A549 treated with Hydrocortisone at 1 μM for 4 hours (cell line): ENCODE measurements at places on chromosomes 7 and 10. TPM values are rescaled to one million over a fixed set of nuclear protein-coding genes. Genes with fewer than 3 reads are reported as not detected.

The GCK gene
- not detected in 5 replicates for total RNA-seq

The ZNF107 gene
- 1.9 to 3.8 TPM (median 2.2 TPM) in 5 replicates for total RNA-seq

The ACTR3C gene
- total RNA-seq = not detected in 5 replicates

The ITIH5 gene
- total RNA-seq = 0.02 to 0.20 TPM (median 0.13 TPM) in 5 replicates

The PNLIPRP3 gene
- 0.03 to 0.05 TPM in 2 of 5 replicates, not detected in the others for total RNA-seq

The PNLIPRP2 gene
- total RNA-seq = 0.07 to 0.30 TPM (median 0.09 TPM) in 4 of 5 replicates, not detected in the other

The GIMAP4 gene
- not detected in 5 replicates for total RNA-seq

The NUTM2D gene
- 0.96 to 1.4 TPM (median 1.2 TPM) in 5 replicates for total RNA-seq

The CACNB2 gene
- not detected in 5 replicates for total RNA-seq

The SUGCT gene
- 0.58 to 1.4 TPM (median 0.73 TPM) in 5 replicates for total RNA-seq

The C10orf143 gene
- total RNA-seq = 0.39 to 0.76 TPM (median 0.61 TPM) in 5 replicates

The ANKRD61 gene
- 0.53 to 0.84 TPM (median 0.72 TPM) in 5 replicates for total RNA-seq

The LRMDA gene
- total RNA-seq = 3.6 to 5.1 TPM (median 4.4 TPM) in 5 replicates

The GPR15LG gene
- total RNA-seq = not detected in 5 replicates

The PAX2 gene
- total RNA-seq = 0.21 to 0.26 TPM (median 0.21 TPM) in 5 replicates

The SPDYE9 gene
- not detected in 5 replicates for total RNA-seq

The NUTM2A gene
- total RNA-seq = 0.06 to 0.28 TPM (median 0.13 TPM) in 5 replicates

The MSMB gene
- total RNA-seq = 0.29 to 0.42 TPM (median 0.31 TPM) in 3 of 5 replicates, not detected in the others

The TFPI2 gene
- 215 to 326 TPM (median 237 TPM) in 5 replicates for total RNA-seq

The FEZF1 gene
- not detected in 5 replicates for total RNA-seq

The FAM25G gene
- 0.85 to 1.5 TPM (median 1.1 TPM) in 3 of 5 replicates, not detected in the others for total RNA-seq

The TDRD1 gene
- not detected in 5 replicates for total RNA-seq

The CTAGE4 gene
- 0.03 TPM in 1 of 5 replicates, not detected in the others for total RNA-seq

The CHAT gene
- not detected in 5 replicates for total RNA-seq

The TCTN3 gene
- total RNA-seq = 41.3 to 44.7 TPM (median 43.8 TPM) in 5 replicates

The ZP3 gene
- 14.0 to 22.8 TPM (median 19.9 TPM) in 5 replicates for total RNA-seq

The GDI2 gene
- total RNA-seq = 194 to 296 TPM (median 211 TPM) in 5 replicates

The MCM10 gene
- 19.7 to 26.7 TPM (median 21.8 TPM) in 5 replicates for total RNA-seq

The SLC18A3 gene
- total RNA-seq = 0.03 TPM in 1 of 5 replicates, not detected in the others

The CALML5 gene
- total RNA-seq = not detected in 5 replicates
